ENCODE measurements at places on chromosomes 7 and 10. TPM values are rescaled to one million over a fixed set of nuclear protein-coding genes. Genes with fewer than 3 reads are reported as not detected.
A peak's percentile ranks its signal among the peaks of the same experiment; 100 is the strongest.

The CYP2E1 gene
- 3.1 TPM for total RNA-seq

- no peaks in the 10 kb centered on the region for H3K27me3 ChIP-seq
- no peak overlapping the region for H3K4me3 ChIP-seq
- peak; percentile 62 for DNase-seq
These were observed 447.4 kb downstream of the DNAJB6 start for GRCh38 chr7:157784041-157784835.

- DNase-seq = no peak
- no peaks in the 10 kb centered on the region for H3K27me3 ChIP-seq
- no peak overlapping the region for H3K4me3 ChIP-seq
- H3K4me1 ChIP-seq = no peaks in the 10 kb centered on the region
- no peak overlapping the region for H3K27ac ChIP-seq
- no peaks in the 10 kb centered on the region for H3K36me3 ChIP-seq
These were observed 59.7 kb upstream of the TBX20 start for GRCh38 chr7:35313575-35313974.

The ZNF273 gene
- 8.3 TPM for total RNA-seq

- no peak for DNase-seq
- no peak overlapping the region for H3K27ac ChIP-seq
- H3K4me3 ChIP-seq = no peak overlapping the region
- no peaks in the 10 kb centered on the region for H3K36me3 ChIP-seq
- H3K4me1 ChIP-seq = no peaks in the 10 kb centered on the region
These were observed 75.1 kb downstream of the EBF3 start for GRCh38 chr10:129888784-129889616.

DNA sequence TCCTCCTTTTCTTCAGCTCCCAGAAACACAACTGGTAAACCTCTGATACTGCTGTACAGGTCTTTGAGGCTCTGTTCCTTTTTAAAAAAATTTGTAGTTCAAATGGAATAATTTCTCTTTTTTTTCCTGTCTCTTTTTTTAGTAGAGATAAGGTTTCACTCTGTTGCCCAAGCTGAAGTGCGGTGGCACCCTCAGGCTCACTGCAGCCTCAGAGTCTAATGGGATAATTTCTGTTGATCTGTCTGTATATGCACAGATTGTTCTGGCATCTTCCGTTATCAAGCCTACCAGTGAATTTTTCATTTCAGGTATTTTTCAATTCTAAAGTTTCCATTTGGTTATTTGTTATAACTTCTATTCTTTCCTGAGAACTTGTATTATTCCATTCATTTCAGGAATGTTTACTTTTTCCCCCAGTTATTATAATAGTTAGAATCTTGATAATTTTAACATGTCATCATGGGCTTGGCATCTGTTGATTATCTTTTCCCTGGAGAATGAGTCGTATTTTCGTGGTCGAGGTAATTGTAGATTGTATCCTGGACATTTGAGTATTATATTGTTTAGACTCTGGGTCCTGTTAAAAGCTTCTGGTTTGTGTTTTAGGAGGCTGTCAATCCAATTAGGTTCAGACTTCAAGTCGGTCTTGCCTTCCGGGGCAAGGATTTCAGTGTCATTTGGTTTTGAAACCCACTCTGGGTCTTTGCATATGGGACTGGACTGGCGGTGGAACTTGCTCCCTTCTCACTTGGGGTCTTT, 24.5 kb downstream of the CRCP start:
- no peak overlapping the region for H3K4me3 ChIP-seq
- no peak overlapping the region for H3K27ac ChIP-seq
- DNase-seq = no peak
- H3K27me3 ChIP-seq = no peaks in the 10 kb centered on the region

The DLG5 gene
- total RNA-seq = 11.2 TPM

- H3K4me1 ChIP-seq = no peaks in the 10 kb centered on the region
- no peak overlapping the region for H3K4me3 ChIP-seq
- H3K27ac ChIP-seq = no peak overlapping the region
- no peaks in the 10 kb centered on the region for H3K27me3 ChIP-seq
- H3K36me3 ChIP-seq = no peaks in the 10 kb centered on the region
These were observed 57.1 kb downstream of the PLPP4 start for GRCh38 chr10:120514035-120514620.

The LRRC17 gene
- 0.54 TPM for total RNA-seq

The IFRD1 gene
- 62.0 TPM for total RNA-seq

GRCh38 chr7:156386097-156386496, 254.5 kb upstream of the RNF32 start:
- no peak overlapping the region for H3K4me3 ChIP-seq
- no peaks in the 10 kb centered on the region for H3K27me3 ChIP-seq

DNA sequence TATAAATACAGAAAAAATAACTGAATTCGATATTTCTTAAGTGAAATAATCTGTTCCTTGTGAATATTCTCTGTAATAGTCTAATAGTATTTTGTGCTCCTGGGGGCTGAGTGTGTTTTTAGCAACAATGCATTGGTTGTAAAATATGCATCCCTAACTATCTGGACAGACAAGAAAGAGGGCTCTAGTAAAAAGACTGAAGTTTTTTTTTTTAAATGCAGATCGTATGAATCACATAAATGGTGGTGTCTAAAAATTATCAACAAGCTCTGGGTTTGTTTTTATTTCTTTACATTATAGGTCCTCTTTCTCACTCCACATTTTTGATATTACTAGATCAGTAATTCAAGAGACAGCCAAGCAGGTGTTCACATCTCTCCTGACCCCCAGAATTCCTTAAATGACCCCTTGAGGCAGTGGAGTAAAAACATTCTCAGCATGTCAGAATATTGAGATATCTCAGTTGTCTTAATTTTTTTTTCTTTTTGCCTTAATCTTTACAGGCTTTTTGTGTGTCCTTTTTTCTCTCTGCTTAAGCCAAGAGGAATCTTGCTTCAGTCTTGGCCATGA, 18.2 kb downstream of the ARID5B start:
- H3K4me1 ChIP-seq = no peaks in the 10 kb centered on the region
- DNase-seq = no peak
- no peak overlapping the region for H3K4me3 ChIP-seq
- no peaks in the 10 kb centered on the region for H3K36me3 ChIP-seq
- H3K27me3 ChIP-seq = no peaks in the 10 kb centered on the region
- H3K27ac ChIP-seq = no peak overlapping the region
